Stimulated activated CD8-positive, alpha-beta memory T cell treated with anti-CD3 and anti-CD28 coated beads, Interleukin-2, amount 100 ng/mL, for 1 hour (primary cell): ENCODE measurements at places on chromosomes 4 and X.

DNA sequence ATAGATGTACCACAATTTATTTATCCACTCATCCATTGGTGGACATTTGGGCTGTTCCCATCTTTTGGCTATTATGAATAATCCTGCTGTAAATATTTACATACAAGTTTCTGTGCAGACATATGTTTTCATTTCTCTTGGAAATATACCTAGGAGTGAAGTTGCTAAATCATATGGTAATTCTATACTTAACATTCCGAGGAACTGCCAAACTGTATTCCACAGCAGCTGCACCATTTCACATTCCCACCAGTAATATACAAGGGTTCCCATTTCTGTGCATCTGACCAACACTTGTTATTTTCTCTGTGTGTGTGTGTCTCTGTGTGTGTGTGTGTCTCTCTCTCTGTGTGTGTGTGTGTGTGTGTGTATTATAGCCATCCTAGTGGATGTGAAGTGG, 15.4 kb upstream of the DOCK11 start:
- no peak for DNase-seq

GRCh38 chr4:171621646-171622045, 191.6 kb upstream of the GALNTL6 start:
- DNase-seq = no peak

DNA sequence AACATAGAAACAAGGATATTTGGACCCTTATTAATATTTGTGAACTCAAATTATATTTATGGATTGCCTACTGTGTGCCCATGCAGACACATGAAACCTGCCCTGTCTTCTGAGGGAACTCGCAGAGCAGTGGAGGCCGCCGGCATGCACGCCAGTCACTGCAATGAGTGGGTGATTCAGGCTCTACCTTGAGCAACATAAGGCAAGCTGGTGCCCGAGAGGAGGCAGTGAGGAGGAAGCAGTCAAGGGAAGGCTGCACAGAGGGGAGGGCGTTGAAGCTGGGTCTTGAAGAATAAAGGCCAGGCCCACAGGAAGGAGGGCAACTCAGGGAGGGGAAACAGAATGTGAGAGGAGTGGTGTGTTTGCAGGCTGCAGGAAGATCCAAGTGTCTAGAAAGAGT, 52.8 kb downstream of the PPEF2 start:
- DNase-seq = no peak

- DNase-seq = no peak
These were observed 346.0 kb upstream of the GATB start for GRCh38 chr4:152106781-152107321.

- DNase-seq = no peak
These were observed 263.6 kb upstream of the CTSO start for GRCh38 chr4:156217236-156217635.

DNA sequence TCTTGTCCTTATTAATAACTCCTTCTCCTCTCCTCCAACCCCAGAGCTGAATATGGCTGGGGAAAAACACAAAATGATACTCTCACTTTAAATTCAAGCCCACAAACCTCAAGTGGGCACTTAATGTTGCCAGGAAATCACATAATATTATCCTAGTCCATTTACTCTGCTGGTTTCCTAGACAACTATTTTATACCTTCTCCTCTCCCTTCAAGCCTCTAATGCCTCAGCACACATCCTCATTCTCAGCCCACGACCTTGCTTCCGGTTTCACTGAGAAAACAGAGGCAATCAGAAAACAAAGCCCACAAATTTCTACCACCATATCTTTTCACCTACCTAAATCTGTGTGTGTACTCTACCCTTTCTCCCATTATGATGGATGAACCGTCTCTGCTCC, 12.1 kb upstream of the CLCN5 start:
- no peak for DNase-seq

- no peak for DNase-seq
These were observed 114.1 kb downstream of the SOWAHB start for GRCh38 chr4:76783836-76784235.

DNA sequence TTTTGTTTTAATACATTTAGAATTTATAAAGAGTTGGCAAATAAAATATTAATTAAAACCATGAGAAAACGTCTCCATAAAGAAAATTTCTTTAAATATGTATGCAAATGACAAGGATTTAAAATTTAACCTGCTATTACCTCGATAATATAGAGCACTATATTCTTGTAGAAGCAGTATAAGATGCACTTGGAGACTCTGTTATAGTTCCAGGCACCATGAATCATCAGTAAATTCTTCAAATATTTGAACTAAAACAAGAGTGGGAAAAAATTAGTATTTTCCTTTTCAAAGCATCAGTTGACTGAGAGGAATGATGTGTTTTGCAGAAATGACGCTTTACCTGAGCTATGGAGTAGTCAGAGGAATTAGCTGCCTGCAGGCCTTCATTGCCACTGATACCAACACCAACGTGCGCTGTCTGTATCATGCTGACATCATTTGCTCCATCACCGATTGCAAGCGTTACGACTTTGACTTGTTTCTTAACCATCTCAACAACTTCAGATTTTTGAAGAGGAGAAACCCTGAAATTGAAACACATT, 67.3 kb downstream of the SHISA3 start:
- no peak for DNase-seq

DNA sequence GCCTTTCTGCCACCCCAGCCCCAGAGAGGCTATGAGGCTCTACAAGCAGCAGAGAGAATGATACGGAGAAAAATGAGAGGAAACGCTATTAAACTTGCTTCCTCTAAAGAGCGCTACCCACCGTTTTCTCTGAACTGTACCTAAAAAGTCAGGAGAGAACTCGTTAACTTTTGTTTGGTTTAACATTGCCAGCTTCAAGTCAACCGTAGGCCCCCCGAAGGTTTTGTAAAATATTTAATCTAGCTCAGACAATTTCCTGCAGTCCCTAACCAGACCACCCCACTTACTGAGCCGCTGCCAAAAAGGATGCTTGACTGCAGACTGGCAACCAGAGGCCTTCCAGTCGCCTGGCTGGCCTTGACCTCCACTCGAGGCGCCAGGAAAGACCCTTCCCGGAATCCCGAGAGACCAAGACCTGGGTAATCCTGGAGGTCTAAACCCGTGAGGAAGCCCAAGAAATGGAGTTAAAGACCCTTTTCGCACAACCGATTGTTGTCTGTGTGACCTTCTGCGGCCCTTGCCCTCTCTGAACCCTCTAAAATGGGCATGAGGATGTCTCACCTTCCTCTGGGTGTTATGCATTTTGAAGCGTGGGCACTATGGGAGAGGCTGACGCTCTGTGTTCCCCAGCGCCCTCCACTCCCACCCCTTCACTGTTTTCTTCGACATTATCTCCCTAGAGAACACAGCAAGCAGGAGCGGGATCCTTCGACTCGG, 86.3 kb downstream of the BCOR start:
- no peak for DNase-seq

- DNase-seq = no peak
These were observed 138.6 kb downstream of the HDX start for GRCh38 chrX:84363663-84364062.

DNA sequence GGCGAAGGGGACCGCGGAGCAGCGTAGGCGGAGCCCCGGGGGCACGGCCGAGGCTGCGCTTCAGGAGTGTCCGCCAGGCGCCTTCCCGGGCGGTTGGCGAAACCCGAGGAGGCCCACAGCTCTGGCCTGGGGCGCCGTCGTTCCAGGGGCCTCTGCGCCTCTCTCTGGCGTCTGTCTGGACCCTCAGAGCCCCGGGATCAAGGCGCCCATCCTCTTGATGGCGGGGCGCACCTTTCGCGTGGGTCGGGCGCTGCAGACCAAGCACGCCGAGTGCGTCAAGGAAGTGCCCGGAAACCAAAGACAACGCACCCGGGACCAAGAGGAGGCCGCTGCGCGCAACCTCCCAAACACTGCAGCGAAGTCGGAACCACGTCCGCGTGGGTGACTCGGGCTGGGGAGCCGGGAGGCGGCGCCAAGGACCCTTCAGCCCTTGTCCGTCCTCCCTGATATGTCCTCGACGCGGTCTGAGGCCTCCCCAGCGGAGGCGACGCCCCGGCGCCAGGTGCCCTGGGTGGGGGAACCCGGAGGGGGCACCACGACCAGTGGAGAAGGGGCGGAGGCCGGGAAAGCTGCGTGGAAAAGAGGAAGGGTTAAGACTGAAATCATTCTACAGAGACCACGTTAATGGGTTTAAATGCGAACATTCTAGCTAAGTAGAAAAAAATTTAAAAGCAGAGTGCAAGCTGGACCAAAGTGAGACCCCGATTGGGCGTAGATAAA, 9.9 kb downstream of the HMX1 start:
- DNase-seq = no peak

DNA sequence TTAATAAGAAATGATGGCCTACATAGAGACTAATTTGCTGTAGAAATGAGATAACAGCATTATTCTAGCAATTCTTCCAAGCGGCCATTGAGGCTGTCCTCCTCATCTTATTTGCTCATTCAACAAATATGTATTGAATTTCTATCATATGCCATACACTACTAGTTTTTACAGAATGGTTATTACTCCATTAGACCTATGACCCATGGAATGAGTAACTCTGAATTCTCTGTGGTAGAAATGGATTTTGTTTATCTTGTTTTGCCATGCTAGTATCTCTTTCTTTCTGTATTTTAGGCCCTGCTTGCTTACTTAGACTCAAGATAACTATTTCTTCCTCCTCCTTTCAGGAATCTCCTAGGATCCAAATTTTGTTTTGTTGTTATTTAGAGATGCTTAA, 103.5 kb downstream of the RPA4 start:
- DNase-seq = no peak

DNA sequence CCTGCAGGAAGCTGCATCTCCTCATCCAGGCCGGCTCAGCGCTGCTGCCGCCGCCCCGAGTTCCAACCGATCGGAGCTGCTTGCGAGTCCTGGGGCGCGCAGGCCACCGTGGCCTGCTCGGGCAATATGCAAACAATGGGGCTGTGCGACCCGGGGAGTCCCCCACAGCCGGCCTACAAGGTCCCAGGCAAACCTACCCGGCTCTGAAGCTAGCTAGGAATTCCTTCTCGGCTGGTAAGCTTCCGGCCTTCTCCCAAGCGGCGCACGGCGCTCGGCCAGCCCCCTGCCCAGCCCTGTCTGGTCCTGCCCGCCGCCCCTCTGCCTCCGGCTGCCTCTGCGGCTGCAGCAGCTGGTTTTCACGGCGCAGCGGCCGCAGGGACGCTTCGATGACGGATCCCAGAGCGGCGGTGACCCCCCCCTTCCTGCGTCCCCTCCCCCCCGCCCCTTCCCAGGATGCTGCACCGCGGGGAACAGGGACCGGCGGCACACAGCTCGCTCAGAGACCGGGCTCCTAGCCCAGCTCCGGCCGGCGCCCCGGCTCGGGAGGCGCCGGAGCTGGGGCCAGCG, 59.4 kb downstream of the TSC22D3 start:
- DNase-seq = no peak

GRCh38 chr4:19684084-19684483, 567.6 kb upstream of the SLIT2 start:
- no peak for DNase-seq

- peak; percentile 9 for DNase-seq
These were observed 8.7 kb downstream of the KIAA1210 start for GRCh38 chrX:119118780-119119395.

DNA sequence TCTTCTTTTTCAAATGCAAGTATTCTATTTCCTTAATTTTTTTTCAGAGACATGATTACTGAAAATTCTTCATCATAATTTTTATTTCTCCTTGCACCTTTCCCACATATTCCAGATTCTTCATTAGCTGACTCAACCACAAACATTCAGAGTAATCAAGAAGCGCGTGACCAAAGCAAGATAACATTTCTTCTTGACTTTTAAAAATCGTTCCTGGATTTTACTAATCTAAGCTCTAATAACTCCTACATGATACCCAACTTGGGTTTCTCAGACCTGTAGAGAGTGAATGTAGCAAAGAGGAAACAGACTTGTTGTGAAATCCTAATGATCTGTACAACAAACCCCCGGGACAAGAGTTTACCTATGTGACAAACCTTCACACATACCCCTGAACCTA, 615.0 kb downstream of the TMA16 start:
- DNase-seq = no peak

DNA sequence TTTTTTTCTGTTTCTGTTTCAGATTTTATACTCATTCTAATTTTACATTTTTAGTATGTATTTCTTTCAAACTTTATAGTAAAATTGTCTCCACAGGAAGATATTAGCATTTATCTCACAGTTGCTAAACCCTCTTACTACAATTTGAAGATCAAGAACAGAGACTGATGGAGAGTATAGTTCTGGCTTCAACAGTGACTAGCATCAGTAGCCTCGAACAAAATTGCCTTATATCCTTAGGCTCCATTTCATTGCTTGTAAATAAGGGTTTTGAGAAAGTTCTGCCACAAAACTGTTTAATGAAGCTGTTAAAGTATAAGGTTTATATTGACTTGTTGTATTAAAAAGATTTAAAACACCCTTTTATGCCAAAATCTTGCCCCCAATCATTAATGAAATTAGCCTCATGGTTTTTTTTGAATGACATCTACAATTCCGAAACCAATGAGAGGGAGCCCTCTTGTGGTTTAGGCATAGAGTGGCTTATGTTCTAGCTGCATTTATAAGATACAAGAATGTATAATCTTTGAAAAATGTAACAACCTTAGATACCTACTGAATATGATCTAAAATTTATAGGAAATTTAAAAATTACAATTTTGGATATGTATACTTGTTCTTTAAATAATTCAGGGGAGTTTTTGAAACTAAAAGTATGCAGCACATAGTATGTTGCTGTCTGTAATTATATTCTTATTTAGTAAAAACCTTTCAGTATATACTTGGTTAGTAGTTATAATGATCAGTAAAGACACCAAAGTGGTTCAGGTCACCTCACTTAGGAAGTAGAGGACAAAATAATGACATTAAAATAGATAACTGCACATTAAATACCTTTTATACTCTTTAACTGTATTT, 109.8 kb upstream of the HPGD start:
- no peak for DNase-seq

DNA sequence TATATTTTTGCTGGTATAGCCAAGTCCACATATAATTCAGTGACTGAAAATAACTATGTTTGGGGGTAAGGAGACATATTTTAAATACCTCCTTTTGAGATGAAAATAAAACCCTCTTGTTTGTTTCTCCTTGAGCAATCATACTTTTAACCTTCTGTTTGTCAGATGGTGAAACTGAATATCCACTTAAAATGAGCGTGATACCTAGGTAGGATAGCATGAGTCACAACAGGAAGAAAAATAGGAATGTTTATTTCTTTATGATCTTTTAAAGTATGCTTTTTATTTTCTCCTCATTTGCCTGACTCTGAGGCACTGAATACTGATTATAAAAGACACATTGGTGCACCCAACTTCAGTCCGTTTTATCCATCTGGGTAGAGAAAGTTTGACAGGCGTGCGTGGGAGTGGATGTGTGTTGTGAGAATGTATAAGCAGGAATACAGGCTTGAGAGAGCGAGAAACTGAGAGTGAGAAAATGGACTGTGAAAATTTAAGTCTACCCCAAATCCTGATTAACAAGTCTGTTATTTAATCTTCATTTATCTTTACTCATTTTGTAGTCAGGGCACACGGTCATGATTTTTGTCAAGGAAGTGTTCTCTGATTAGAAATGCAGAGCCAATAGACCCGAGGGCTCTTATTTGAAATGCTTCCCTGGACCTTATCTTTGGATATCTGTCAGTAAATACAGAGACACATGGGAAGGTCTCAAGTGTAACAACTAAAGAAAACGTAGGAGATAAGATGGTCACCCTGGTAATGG, 62.1 kb upstream of the ANTXR2 start:
- no peak for DNase-seq

- no peak for DNase-seq
These were observed 58.3 kb upstream of the GUCY1A1 start for GRCh38 chr4:155608225-155608885.

- DNase-seq = no peak
These were observed 48.2 kb downstream of the SLC34A2 start for GRCh38 chr4:25703731-25704388.

- DNase-seq = no peak
These were observed 154.1 kb upstream of the CXCL13 start for GRCh38 chr4:77451530-77451929.
